GM06990 (cell line): ENCODE measurements at places on chromosomes 6 and 20.
A peak's percentile ranks its signal among the peaks of the same experiment; 100 is the strongest.

- no peak for DNase-seq
These were observed 5.8 kb upstream of the GATA5 start for GRCh38 chr20:62481425-62482145.

GRCh38 chr6:45677381-45678284 lies 299.9 kb upstream of the SUPT3H start:
- DNase-seq, result peak; percentile 50

GRCh38 chr20:36957875-36958667 lies 6.6 kb upstream of the SAMHD1 start:
- no peak for DNase-seq

GRCh38 chr6:1346558-1347091 lies 34.7 kb downstream of the FOXQ1 start:
- DNase-seq, result no peak

- no peak for DNase-seq
These were observed 896 bp downstream of the SYS1 start for GRCh38 chr20:45363611-45364492.

DNA sequence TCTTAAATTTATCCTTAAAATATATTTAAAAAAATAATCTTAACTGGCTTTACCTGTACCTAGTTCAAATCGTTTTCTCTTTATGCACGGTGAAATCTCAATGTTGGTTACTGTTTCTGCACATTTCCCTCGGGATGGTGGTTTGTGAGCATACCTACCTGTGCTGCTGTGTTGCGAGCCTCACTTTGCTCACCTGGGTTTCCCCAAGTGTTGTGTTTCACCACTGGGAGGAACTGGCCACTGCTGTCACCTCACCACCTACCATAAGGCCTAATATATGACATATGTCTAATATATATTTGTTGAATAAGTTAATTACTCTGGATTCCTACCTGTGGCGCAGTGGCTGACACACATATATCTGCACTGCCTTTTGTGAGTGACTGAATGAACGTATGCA lies 493.5 kb upstream of the FLRT3 start:
- DNase-seq, result peak; percentile 37

- DNase-seq, result no peak
These were observed 531 bp upstream of the CCN2 start for GRCh38 chr6:131951576-131952230.

DNA sequence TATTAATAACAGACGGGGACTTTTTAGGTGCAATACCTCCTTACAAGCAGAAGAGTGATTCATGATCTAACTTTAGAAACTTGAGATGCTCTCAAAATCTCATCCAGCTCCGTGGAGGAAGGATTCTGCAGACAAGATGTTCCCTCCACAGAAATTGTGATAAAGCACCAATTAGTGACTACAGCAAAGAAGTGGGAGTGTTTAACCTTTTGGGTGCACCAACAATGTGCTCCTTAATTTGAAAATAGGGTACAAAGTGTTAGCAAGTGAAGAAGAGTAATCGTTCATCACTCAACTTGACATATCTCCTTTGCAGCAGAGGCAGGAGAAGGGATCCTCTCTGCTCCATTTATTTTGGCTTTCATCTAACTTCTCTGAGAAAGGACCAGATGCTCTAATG lies 22.8 kb upstream of the SCP2D1 start:
- DNase-seq, result no peak

GRCh38 chr20:17684077-17684888 lies 2.2 kb upstream of the RRBP1 start:
- no peak for DNase-seq

- no peak for DNase-seq
These were observed 183.5 kb downstream of the CDKAL1 start for GRCh38 chr6:20717743-20718142.

- no peak for DNase-seq
These were observed 46.2 kb upstream of the RFPL4B start for GRCh38 chr6:112300896-112301295.

GRCh38 chr6:113719064-113719463 lies 138.1 kb upstream of the MARCKS start:
- no peak for DNase-seq

DNA sequence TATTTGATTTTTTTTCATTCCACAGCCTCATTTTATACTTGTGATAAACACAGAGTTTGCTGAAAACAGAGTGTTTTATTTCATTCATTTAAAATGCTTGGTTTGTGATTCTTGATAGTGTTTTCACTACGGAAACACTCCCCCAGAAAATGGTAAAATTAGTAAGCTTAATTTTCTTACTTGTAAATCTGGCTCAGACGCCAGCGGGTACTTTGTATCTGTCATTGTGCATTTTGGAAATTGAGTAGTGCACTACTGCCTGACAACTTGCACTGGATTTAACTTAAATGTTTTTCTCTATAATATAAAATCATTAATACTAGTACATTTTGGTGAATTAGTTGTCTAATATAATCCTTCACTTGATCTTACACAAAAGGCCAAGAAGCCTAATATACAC lies 37.0 kb upstream of the HINT3 start:
- no peak for DNase-seq

GRCh38 chr6:148288541-148288940 lies 54.1 kb upstream of the SASH1 start:
- no peak for DNase-seq

DNA sequence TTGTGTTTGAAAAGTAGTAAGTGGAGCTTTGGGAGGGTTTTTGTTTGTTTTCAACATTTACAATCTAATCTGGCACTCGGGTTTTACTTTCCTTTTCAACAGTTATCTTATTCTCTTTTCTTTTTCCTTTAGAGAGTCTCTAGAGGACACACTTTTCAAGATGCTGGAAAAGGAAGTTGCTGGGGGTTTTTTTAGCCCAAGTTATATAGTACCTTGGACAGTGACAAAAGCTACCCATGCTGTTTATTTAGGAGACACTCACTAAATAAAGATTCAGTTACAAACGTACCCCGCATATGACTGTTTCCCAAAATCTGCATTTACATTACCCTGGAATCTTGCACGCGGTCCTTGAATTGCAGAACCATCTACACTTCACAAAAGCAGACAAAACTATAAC lies 78.8 kb downstream of the MAP7 start:
- no peak for DNase-seq

- DNase-seq, result no peak
These were observed 71.3 kb upstream of the STXBP5 start for GRCh38 chr6:147132889-147133288.

- no peak for DNase-seq
These were observed 267.1 kb downstream of the TENT5A start for GRCh38 chr6:81485395-81485794.

DNA sequence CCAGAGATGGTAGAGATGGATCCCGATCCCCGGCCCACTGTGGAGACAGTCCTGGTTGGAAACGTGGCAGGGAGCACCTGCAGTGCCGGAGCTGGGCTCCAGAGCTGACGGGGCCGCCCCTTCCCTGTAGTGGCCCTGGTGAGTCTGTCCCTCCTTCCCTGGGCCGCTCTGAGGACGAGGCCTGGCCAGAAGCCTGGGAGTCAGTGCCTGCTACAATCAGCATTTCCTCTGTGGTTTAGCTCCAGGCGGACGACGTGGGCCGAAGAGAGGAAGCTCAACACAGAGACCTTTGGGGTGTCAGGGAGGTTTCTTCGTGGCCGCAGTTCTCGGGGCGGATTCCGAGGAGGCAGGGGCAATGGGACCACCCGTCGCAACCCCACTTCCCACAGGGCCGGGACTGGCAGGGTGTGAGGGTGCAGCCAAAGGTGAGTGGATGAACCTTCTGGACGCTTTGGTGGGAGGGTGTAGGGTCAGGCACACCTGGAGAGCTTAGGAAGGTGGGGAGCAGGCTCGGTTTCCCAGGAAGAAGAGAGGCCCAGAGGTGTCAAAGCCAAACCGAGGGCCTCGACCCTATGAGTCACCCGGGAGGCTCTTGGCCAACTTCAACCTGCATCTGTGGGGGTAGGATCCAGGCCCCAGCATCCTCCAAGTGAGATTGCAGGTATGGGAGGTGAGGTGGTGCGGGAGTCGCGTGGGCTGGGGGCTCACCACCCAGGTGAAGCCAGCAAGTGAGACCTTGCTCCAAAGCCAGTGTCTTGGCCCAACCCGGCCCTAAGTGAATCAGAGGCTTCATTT lies 9.9 kb downstream of the PSMA7 start:
- DNase-seq, result no peak

DNA sequence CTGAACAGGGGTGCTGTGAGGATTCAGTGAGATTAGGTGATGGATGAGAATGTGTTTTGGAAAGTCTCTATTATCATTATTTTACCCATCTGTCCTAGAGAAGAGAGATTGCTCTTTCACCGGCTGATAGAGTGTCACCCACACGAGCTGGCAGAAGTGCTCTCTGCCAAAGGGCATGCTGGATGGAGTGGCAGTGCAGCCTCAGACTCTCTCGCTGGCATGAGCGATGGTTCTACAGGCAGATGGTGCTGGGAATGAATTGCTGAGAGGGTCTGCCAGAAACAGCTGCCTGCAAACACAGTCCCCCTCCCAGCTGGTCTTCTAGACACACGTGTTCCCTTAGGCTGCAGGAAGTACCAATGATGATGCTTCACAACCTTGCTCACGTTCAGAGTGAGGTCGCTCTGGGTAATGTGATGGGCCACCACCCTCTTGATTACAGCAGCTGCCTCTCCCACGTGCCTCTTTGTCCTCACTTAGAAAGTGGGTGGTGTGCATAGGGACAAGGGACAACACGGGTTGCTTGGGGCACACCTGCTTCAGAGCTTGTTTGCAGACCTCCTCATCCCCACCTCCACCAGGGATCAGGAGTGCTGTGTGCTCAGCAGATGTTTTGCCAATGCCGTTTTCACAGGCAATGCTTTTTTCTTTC lies 84.7 kb downstream of the FOXA2 start:
- no peak for DNase-seq

DNA sequence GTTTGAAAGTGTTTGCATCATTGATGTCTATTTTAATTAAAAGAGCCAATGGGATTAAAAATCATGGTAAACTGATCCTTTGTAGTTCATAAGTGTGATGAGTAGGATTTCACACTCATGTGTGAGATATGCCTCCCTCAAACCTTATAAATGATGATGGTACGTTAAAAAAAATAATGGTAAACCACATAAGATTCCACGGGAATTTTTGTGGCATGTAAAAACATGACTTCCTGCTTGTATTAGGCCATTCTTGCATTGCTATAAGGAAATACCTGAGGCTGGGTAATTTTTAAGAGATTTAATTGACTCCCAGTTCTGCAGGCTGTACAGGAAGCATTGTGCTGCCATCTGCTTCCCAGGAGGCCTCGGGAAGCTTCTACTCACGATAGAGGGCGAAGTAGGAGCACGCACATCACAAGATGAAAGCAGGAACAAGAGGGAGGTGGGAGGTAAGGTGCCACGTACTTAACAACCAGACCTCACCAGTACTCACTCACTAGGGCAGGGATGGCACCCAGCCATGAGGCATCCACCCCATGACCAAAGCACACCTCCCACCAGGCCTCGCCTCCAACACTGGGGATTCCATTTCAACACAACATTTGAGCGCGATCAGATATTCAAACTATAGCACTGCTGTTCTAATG lies 187.6 kb upstream of the QKI start:
- no peak for DNase-seq

DNA sequence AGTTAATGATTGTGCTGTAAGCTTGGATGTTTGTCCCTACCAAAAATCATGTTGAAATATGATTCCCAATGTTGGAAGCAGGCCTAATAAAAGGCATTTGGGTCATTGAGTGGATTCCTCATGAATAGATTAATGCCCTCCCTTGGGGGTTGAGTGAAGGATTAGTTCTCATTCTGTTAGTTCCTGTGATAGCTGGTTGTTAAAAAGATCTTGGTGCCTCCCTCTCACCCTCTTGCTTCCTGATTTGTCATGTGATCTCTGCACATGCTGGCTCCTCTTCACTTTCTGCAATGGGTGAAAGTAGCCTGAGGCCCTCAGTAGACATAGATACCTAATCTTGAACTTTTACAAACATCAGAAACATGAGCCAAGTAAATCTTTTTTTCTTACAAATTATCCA lies 115.6 kb upstream of the HCRTR2 start:
- DNase-seq, result no peak

DNA sequence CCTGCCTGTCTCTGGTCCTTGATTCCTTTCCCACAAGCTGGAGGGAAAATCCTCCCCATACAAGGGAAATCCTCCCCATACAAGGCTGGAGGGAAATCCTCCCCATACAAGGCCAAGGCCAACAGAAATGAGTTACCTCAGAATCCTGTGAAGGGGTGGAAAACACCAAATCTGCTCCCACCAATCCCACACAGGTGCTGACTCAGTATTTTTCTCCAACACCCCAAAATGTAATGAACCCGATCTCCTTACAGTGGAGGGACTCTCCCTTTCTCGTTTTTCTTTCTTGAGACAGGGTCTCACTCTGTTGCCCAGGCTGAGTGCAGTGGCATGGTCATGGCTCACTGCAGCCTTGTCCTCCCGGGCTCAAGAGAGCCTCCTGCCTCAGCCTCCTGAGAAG lies 6.3 kb downstream of the SNHG17 start:
- DNase-seq, result no peak

DNA sequence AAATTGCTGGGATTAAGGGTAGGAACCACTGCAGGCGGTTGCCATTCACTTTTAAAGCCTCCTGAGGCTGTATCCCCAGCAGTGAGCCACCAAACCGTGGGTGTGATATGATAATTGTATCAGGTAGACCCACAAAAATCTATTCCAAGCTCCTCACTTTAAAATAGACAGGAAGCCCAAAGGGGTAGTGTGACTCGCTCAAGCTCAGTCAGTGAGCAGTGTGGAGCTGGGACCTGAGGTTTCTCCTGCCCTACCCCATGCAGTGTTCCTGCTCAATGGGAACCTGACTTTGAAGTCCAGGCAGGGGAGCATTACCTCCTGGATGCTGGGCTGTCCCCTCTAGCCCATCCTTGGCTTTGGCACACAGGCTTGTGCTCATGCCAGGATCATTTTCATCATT lies 14.9 kb upstream of the MAPRE1 start:
- DNase-seq, result no peak

- no peak for DNase-seq
These were observed 72.4 kb downstream of the MLIP start for GRCh38 chr6:54183616-54184015.

- DNase-seq, result no peak
These were observed 108.5 kb downstream of the SYCP2 start for GRCh38 chr20:59824711-59825562.

- DNase-seq, result no peak
These were observed 90.6 kb downstream of the TIAM2 start for GRCh38 chr6:155085582-155086257.

- no peak for DNase-seq
These were observed 430.7 kb upstream of the PTCHD4 start for GRCh38 chr6:48541649-48542048.

DNA sequence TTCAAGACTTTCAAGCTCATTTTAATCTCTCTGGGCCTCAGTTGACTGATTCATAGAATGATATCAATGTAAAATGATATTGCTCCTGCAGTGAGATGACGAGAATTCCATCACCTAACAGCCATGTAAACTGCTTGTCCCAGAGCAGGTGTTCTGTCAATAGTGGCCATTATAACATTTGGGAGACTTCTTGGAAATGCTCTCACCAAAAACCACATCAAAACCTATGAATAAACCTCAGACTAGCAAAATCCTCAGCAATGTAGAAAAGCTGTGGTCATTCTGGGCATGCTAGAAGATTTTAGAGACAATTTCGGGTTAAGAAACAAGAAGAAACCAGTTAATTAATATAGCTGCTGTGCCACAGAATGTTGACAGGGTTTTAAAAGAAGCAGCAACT lies 225.4 kb downstream of the FRK start:
- DNase-seq, result no peak

- peak; percentile 38 for DNase-seq
These were observed 175.0 kb downstream of the GMPR start for GRCh38 chr6:16413399-16413798.
